ENCODE measurements at places on chromosomes 7 and 10.

DNA sequence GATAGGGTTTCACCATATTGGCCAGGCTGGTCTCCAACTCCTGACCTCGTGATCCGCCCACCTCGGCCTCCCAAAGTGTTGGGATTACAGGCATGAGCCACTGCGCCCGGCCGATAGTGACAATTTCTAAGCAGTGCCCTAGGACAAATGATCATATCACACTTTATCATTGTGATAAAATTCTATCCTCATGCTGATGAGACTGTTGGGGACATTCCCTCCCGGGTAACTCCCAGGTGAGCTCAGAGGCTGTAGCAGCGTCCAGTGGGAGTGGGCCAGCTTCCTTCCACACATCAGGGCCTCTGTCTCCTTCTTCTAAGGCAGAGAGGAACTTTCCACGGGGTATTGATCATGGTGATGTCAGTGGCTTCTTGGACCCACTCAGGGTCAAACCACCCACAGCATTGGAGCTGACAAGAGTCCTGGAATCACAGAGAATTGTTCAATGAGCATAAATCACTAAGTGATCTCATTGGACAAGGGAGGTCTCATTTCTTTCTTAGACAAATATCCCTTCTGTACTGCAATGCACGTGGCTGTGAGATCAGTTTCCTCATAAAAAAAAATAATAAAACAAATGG is 256.1 kb downstream of the KLF6 start:
- no peak for DNase-seq

DNA sequence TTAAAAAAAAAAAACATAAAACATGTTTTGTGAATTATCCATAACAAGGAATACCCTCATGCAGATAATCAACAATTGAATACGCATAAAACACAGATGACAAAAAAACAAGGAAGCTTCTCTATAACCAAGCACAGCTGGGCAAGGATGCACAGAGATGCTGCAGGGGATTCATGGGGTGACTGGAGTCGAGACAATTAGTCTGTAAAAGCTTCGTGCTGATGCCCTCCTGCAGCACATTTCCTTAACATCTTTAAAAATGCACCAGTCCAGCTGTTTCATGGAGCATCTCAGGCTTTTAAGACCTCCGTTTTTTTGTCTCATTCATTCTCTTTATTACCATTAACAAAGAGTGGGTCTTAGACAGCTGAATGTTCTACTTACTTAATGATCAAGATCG is 794.0 kb upstream of the C7orf33 start:
- DNase-seq, result no peak

- DNase-seq, result no peak
Observed at GRCh38 chr7:133947458-133948254, 179.5 kb upstream of the LRGUK start.

DNA sequence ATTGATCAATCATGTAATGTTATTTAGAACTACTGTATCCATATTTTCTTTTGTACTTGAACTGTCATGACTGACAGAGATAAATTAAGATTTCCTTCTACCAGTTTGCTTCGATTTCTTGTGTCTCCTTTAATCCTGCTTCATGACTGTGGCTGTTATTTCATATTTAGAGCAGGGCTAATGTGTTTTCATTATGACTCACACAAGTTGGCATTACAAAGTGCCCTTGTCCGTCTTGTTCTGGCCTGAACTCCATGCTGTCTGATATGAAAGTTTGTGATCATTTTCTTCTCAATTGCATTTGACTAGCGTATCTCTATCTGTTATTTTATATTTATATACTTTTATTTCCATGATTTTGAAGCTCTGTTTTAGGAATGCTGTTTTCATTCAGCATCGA is 344.1 kb upstream of the PRKCQ start:
- no peak for DNase-seq

DNA sequence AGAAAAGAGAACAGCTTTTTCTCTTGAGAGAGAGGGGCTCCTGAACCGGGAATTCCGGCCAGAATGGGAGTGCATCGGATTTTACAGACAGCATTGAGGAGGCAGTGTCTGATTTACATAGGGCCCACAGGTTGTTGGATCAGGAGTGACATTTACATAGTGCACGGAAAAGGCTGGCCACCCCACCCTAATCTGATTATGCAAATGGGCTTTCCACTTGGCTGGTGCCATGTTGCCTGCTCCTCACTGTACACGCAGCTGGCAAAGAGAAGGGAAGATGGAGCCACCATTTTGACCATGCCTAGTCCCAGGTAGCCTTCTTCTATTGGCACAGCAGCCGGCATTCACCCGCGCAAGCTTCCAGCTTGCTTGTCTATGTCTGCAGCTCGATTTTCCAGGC is 77.5 kb upstream of the FAM171A1 start:
- DNase-seq, result no peak

GRCh38 chr10:12381536-12382156 is 32.3 kb downstream of the CAMK1D start:
- no peak for DNase-seq

DNA sequence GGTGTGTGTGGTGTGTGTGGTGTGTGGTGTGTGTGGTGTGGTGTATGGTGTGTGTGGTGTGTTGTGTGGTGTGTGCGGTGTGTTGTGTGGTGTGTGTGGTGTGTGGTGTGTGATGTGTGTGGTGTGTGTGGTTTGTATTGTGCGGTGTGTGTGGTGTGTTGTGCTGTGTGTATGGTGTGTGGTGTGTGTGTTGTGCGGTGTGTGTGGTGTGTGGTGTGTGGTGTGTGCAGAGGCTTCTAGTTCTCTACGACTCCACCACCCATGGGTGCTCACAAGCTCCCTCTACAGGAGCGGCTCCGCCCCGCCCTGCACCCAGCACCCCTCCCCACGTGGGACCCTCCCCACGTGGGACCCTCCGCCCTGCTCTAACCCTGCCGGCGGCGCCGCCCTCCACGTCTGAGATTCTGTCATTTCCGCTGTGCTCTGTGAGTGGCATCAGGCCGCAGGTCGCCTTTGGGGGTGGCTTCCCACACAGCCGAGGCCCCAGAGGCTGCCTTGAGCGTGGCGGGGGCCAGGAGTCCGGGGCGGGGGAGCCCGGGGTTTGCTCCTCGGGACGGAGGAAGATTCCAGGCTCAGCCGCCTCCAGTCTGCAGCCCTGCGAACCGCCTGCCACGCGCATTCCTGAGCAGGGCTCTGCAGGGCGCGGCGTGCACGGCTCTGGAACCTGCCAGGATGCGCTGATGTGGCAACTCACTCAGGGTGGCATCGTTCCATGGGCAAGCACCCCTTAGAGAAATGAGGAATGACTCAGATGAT is 37.0 kb upstream of the DNAJB6 start:
- no peak for DNase-seq

DNA sequence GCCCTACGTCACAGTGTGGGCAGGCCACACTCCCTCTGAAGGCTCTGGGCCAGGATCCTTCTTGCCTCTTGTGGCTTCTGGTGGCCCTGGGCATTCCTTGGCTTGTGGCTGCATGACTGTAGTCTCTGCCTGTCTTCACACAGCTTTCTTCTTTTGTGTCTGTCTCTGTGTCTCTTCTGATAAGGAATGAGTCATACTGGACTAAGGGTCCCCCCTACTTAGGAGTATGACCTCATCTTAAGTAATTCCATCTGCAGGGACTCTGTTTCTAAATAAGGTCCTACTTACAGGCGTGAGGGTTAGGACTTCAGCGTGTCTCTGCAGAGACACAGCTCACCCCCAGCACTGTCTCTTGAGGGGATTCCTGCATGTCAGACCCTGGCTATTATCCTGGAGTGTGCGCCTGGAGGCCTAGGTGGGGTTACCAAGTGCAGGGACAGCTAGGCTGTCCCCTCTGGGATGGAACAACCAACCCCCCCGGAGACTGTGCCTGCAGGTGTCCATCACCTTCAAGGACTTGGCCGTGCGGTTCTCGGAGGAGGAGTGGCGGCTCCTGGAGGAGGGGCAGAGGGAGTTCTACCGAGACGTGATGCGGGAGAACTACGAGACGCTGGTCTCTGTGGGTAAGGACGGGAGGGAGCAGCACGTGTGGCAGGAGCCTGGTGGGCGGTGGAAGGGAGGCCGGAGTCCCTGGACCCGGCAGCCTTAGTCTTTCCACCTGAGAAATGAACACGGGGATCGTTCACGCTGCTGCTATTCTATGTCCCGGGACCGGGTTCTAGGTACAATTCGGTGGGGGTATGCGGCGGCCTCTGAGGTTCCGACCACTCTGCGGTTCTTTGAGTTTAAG is 54.1 kb downstream of the ZNF467 start:
- no peak for DNase-seq

GRCh38 chr7:82810558-82811259 is 352.0 kb downstream of the PCLO start:
- DNase-seq, result no peak

DNA sequence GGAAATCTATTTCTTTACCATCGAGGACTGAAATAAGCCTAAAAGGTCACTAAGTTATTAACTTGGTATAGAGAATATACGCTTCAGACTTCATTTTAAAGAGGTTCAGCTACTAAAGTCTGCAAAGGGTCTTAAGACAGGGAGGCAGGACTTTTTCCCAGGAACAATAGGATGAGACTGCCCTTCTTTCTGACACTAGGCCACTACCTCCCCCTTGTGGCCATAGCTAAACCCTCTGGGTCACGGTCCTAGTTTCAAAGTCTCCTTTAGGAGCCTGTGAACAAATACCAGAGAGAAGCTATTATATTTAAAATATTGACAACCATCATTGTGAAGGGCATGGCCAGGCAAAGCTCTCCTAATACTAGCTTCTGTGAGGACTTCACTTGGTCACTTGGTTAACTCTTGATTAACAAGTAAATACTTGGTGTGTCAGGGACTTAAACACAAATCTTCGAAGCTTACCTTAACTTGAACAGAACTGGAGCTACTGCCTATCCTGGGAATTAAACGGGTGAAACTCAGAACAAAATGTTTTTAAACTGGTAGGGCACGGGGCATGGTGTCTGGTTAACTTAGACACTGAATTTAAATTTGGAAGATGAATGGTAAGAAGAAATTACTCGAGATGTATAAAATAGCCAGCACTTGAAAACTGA is 75.6 kb downstream of the CCDC6 start:
- DNase-seq, result no peak

DNA sequence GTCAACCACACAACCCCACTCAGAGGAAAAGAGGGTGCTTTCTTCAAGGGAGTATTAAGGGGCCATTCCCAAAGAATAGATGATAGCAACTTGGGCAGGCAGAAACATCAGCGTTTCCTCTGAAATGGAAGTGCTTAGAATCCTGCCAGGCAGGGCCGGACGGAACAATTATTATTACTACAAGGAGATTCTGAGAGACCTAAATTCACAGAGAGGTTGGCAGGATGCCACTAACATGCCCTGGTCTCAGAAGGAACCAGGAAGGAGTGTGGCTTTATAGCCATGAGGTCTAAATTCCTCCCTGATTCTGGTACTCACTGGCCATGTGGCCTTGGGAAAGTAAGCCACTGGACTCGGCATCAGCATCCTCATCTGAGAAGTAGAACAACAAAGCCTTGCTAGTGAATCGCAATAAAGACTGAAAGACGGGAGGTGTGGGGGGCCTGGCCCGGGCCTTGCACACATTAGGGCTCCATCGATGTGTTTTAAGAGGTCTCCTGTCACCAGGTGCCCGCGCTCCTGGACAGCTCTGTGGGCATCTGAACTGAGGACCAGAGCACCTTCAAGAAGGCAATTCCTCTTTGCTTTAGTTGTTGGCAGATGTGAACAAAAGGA is 131.5 kb downstream of the OAT start:
- no peak for DNase-seq

DNA sequence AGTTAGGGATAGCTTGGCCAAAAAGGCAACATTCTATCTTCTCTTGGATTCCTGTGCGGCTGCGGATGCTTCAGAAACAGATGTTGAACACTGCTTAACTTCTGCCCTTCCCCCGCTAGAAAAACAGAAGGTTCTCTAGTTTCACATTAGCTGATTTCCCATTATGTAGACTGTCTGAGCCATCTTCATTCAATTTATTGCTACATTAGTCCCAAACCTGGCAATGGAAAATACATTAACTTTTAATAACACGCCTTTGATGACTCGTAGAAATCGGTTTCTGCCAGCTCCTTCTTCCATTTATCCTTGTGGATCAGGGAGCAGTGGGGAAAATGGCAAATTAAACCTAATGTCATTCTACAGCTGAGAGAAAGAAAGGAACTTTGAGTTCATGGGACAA is 119.9 kb downstream of the SLC16A9 start:
- DNase-seq, result no peak

GRCh38 chr10:82880776-82881290 is 1005.8 kb downstream of the NRG3 start:
- no peak for DNase-seq

- no peak for DNase-seq
Observed at GRCh38 chr10:43078986-43079273, 2.1 kb downstream of the RET start.

DNA sequence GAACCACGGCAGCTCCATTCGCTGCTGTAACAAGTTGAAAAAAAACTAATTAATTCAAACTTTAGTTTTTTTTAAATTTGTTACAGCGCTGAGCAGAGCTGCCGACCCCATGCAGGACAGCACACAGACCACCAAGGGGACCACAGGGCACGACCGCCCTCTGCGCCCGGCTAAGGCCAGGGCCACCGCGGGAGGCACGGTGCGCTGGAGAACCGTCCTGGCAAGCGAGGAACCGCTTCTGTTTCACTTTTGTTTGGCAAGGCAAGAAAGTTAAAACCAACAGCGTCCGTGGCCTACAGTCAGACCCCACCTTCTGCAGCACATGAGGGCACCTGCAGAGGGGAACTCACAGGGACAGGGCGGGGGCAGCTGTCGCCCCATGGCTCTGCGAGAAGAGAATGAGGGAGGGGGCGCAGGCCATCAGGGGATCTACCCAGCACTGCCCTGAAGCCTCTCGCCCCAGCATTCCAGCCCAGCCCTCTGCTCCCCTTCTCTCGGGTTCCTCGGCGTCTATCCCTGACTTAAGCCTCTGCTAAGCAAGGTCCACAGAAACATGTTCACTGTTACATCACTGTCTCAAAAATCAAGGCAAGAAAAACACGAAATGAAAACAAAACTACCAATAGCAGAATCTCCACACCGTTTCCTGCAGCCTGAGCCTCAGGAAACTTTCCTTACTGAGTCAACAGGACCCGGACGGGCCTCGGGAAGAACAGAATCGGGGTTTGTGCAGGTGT is 204.4 kb downstream of the DIP2C start:
- no peak for DNase-seq

DNA sequence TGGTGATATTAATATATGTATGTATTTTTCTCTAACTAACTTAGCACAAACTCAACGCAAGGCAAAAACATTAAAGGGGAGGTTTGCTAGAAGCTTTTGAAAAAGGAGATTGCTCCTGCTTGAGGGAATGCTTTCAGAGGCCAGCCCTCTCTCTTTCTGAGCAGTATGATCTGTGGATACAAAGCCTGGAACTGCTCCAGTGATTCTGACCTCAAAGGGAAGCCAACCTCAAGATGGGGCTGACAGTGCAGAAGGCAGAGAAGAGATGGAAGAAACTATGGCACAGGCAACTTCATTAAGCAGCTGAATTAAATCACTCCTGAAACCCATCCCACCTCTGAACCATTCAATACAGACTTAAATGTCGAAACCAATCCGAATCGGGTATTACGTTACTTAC is 102.4 kb downstream of the USP6NL start:
- DNase-seq, result no peak

GRCh38 chr7:93150200-93150835 is 2.1 kb upstream of the SAMD9L start:
- no peak for DNase-seq

All from stimulated activated CD8-positive, alpha-beta memory T cell treated with anti-CD3 and anti-CD28 coated beads, Interleukin-15, amount 100 ng/mL, for 1 hour (primary cell).